ENCODE measurements at places on chromosomes 12 and 14.

DNA sequence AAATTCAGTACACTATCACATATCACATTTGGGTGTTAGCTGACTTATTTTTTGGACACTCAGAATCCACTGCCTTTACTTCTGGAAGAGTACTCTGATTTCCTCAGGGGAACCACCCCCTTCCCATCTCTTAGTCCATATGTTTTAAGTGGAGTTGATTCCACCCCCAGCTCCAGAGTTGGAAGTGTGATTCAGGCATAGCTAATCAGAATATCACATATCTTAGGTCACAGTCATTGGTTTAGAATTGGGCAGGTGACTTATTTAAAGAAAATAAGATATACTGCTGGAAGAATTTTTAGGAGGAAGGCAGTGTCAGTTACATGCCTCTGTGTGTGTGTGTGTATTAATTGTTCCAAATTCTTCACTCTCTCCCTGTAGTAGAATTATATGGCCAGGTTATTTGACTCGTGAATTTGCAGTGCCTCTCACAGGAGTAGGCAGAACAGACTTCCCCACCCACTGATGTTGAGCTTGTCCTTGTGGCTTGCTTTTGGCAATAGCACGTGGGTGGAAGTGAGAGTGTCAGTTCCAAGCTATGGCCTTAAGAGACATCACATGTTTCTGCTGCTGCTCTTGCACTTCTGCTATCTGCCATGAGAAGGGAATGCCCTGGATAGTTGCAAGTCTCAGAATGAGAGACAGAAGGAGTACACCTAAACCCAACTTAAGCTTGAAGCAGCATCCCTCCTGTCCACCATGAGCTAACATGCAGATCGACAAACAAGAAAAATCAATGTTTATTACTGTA lies 6.4 kb upstream of the GAS2L3 start:
- no peak for DNase-seq

- no peak for DNase-seq
Observed at GRCh38 chr12:94704452-94705306, 54.3 kb upstream of the TMCC3 start.

DNA sequence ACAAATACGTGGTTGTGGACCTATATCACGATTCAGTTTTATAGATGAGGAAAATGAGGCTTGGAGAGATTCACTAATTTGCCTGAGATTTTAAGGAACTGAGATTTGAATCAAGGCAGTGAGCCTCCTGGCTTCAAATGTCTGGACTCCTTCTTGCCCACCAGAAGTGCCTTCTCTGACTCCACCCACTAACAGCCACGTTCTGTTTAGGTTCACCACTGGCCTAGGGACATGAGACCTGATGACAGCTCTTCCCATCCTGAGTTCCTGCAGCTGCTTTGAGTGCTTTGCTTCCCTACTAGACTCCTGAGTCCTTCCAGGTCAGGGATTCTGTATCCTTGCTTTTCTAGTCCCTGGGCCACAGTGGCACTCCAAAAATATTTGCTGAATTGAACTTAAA lies 57.1 kb downstream of the PLBD1 start:
- no peak for DNase-seq

DNA sequence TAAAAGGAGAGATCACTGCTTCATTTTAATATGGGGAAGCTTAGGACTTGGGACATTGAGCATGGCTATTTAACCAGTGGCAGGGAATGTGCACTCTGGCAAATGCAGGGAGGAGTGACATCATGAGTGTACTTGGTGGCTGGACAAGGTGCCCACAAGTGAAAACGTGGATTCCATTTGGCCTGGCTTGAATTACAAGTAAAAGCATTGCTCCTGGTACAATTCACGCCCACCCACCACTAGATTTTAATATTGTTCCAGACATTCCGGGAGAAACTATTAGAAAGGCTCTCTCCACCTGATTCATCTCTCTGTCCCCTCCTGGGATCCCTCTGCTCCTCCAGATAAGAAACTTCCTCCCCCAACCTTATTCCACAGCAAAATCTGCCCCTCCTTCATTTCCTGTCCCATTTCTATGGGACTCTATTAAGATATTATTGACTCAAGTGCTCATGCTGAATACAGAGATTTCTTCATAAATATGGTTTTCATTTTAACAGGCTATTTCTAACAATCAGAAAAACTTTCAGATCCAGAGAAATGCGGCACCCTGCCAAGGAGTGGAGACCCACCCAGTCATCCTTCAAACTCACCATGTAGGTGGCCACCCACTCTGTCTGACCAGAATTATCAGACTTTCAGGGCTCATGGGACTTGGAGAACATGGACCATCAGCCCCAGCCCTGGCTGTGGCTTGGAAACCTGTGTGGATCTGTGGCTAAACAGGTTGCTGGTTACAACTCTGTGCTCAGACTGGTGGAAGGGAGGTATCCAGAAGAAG lies 43.2 kb downstream of the SSPN start:
- DNase-seq: no peak

- no peak for DNase-seq
Observed at GRCh38 chr12:13570005-13570694, 373.6 kb downstream of the EMP1 start.

DNA sequence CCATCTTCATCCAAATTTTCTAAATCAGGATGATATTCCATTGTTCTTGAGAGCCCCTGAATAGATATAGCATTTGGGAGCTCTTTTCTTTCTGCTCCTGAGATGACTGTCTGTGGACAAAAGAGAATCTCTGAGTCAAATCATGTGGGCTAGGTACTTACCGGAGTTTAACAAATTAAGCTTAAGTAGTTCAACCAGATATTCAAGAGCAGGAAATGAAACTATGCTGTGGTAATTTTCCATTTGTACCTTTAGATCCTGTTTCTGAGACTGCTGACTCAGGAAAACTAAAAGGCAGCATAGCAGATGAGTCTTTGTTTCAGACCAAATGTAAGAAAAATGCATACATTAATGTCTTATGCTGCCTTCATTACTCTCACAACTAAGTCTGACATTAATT lies at the start of gene CLEC7A:
TSS of gene CLEC7A (minus strand) at position 158 of the 400 bp plus-strand sequence. CDS start at position 41, 117 bp downstream.
- DNase-seq: no peak

All from stimulated activated CD8-positive, alpha-beta memory T cell treated with anti-CD3 and anti-CD28 coated beads, Interleukin-4, amount 100 ng/mL, for 48 hours (primary cell).